Smooth muscle cell of the umbilical artery (primary cell): ENCODE measurements at places on chromosomes 3 and 15. TPM values are rescaled to one million over a fixed set of nuclear protein-coding genes. Genes with fewer than 3 reads are reported as not detected.

The TAGLN3 gene
- 1.8 and 10.6 TPM in 2 replicates for total RNA-seq

The ARRDC4 gene
- total RNA-seq = 11.0 and 11.5 TPM in 2 replicates

The MFGE8 gene
- total RNA-seq = 447 and 508 TPM in 2 replicates

The ATP8B4 gene
- total RNA-seq = 0.42 and 12.2 TPM in 2 replicates

The SOX14 gene
- not detected in 2 replicates for total RNA-seq

The MED12L gene
- 0.42 and 0.89 TPM in 2 replicates for total RNA-seq

The VIPR1 gene
- total RNA-seq = not detected in 2 replicates

The IFRD2 gene
- total RNA-seq = 47.5 and 64.8 TPM in 2 replicates

The EFCC1 gene
- total RNA-seq = not detected in 2 replicates

The LINGO1 gene
- total RNA-seq = not detected in 2 replicates
